Stimulated activated CD4-positive, alpha-beta T cell treated with anti-CD3 and anti-CD28 coated beads, Interleukin-12 subunit alpha, Interleukin-12 subunit beta, amount 100 ng/mL, for 24 hours (primary cell): ENCODE measurements at places on chromosomes 6 and 20.

DNA sequence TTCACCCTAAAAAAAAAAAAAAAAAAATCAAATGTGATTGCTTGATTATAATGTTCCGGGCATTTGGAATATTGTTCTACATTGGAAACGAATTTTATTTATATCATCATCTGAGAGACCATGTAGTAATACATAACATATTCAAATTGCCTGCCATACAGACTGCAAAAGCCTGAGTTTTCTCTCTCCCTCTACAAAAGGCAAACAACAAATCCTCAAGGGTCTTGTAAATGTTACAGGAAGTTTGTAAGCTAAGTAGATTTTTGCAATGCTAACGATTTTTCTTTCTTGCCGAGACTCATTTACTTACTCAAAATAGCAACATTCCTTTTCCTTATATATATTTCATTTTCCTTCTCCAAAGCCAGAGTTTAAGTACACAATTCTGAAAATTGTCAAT, 49.0 kb upstream of the HTR1E start:
- DNase-seq, result no peak

- DNase-seq, result no peak
Observed at GRCh38 chr20:41094353-41095055, 42.8 kb upstream of the PLCG1 start.

DNA sequence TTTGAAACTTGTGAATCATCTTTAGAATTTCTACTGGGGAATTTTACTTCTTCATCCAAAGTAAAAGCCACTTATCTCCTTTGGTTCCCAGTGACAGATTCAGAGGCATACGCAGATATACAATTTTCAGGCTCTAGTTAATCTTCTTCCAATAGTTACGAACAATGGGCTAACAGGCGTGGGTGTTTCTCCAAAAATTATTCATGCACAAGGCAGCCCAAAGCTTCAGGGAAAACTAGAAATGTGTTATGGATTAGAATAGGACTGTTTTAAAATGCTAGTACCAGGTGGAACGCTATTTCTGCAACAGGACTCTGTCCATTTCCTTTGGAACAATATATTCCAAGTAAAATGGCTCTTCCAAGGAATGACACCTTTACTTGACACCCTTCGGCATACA, 102.2 kb downstream of the ZNF217 start:
- no peak for DNase-seq

GRCh38 chr6:83889621-83890020, 30.1 kb downstream of the CYB5R4 start:
- DNase-seq, result no peak

- no peak for DNase-seq
Observed at GRCh38 chr6:143949535-143949934, 58.5 kb downstream of the PLAGL1 start.
